ENCODE measurements at places on chromosomes 6 and 20.

DNA sequence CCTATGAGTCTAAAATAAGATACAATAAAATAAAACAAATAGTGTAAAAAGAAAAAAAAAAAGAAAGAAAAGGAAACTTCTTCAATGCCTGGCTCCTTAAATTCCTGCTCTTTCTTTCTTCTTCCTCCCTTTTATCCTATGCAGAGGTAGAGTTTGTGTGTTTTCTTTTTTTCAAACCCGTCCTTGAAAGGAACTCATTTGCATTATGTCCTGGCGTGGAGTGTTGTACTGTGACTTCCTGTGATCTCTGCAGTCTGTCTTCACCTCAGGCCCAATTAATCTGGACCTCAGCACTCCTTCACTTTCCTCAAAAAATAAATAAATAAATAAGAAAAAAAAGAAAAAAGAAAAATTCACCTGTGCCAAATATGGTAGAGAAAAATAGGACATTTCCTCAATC, 541.9 kb upstream of the SPTLC3 start:
- no peak for DNase-seq

- DNase-seq: no peak
Observed at GRCh38 chr20:3710011-3710466, 2.4 kb downstream of the SIGLEC1 start.

DNA sequence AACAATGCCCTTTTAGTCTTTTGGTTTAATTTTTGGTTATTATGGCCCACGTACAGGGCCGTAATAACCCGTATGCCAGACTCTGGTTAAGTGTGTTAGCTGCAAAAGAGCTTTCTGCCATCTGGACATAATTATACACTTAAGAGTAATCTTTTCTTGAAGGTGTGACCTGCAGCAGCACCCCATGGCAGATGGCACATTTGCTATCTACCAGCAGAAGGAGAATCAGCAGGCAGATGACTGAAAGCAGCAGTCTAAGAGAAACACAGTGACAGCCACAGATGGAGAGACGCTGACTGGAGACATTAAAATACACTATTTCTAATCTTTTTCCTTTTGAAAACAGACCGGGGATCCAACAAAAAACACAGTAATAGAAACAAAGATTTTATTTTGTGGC, 18.7 kb downstream of the ASF1A start:
- DNase-seq: no peak

DNA sequence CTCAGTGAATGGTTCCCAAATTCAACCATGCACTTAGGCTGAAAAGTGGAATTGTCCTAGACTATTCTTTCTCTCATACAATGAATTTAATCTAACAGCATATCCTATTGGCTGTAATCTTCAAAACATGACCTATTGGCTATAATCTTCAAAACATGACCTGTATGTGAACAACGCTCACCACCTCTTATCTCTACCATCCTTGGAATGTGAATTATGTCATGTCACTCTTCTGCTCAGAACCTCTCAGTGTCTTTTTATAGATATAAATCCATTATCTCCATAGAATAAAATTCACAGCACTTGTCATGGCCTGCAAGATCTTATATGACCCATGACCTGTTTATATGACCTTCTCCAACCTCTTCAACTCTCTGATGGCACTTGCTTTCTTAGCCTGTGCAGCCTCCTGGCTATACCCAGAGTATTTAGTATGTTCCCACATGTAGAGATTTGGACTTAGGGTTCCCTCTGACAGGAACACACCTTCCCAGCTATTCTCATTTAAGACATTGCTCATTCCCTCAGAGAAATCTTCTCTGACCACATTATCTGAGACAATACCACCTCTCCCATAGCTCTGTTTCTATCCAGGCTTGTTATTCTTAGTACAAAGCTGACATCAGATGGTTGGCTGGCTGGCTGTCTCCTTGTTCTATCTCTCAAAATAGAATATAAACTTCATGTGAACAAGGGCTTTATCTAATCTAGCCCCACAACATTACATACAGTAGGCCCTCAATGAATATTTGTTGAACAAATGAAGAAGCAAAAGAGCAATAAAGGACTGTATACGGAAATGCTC, 275.0 kb upstream of the PREP start:
- DNase-seq: no peak

DNA sequence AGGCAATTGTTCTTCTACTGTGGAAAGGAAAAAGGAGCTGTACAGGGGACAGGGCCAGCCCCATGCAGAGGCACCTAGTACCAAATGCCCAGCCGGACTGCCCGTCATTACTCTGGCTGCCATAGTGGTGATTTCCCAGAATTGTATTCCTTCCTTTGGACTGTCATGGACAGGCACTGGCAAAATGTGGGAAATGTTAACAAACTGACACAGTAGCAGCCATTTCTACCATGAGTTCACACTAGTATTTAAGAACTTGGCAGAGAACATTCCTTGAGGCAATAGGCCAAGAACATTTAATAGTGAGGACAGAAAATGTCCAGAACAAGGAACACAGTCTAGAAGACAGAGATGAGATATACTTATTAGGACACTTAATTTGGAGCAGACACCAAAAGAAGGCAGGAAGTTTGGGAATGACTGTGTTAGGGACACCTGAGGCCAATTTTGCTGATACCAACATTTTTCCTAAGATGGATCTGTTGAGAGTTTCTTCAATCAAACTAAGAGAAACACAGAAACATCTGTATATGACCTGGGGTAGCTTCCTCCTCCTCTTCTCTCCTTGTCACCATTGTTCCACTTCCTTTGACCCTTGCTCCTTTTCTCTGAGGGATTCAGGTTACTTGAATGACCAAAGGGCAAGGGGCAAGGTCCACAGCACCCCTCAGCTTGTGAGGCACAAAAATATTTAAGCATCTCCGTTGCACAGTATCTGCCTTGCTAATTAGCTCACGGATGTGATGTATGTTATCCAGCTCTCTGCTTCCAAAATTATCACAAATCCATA, 14.9 kb downstream of the ADTRP start:
- no peak for DNase-seq

- DNase-seq: no peak
Observed at GRCh38 chr6:69555088-69555638, 241.6 kb downstream of the LMBRD1 start.

DNA sequence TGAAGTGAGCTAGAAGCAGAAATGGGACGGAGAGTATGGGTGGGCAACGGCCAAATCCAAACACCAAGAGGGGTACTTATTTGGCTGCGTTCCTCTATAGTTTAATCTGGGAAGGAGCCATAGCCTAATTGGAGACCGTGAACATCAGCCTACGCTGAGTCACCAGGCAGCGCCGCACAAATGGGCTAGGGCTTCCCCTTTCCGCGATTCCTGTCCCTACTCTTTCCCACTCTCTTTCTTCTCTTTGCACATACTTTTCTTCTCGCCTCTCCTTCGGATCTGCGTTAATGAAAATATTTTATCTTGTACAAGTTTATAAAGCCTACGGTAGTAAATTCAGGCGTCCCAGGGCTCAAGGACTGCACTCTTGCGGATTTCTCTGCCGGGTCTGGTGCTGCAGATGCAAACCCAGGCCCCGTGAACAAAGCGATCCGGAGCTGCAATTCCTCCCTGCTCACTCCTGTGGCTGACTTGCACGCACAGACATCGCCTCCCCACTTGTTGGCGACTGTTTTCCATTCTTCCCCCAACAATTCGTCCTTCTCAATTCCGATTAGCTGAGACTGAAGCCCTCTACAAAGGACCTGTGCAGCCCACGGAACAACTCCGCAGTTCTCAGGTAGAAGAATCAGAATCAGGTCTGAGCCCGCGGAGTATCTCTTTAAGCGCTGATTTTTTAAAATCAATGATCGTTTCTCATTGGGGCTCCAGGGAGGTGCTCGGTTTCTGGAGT, 4.2 kb upstream of the TBX18 start:
- DNase-seq: no peak

GRCh38 chr6:105545947-105546731, 143.3 kb upstream of the PREP start:
- DNase-seq: no peak

DNA sequence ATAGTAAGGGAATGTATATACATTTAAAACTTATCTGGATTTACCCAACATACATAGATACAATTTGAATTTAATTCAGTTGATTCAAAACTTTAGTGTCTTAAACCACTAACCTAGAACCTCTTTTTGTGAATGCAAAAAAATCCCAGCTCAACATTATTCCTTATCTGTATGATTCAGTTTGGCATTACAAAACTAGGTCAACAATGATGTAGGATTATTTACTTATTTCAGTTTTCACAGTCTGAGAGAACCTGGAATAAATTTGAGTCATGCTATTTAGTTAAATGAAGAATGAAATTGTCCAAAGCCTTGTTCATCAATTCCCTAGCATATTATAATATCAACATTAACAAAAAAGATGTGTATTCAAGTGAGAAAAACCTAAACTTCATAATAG, 7.4 kb upstream of the PLCB1 start:
- DNase-seq: no peak

DNA sequence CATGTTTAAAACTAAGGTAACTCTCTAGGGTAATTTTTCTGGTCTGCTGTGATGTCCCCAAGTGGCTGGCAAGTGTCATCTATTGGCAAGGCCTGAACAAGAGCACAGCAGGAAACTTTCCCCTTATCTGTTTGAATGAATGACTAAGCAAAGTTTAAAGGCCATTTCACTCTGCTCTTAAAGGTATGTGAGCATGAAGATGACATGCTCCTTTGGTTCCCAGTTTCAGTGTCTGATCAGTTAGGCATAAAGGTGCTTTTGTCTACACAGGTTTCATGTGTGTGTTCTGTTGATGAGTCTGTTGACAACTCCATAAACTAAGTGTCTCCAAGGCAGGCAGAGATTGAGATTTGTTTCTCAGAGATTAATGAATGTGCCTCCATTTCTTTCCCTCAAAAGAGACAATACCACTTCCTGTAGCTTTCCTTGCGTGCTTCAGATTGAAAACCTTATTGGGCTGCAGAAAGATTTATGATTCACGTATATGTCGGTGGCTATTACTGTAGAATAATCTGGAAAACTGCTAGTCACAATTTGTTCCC, 83.9 kb downstream of the MAP3K7 start:
- DNase-seq: no peak

GRCh38 chr6:41748542-41748941, 1.3 kb upstream of the PGC start:
- DNase-seq: no peak

DNA sequence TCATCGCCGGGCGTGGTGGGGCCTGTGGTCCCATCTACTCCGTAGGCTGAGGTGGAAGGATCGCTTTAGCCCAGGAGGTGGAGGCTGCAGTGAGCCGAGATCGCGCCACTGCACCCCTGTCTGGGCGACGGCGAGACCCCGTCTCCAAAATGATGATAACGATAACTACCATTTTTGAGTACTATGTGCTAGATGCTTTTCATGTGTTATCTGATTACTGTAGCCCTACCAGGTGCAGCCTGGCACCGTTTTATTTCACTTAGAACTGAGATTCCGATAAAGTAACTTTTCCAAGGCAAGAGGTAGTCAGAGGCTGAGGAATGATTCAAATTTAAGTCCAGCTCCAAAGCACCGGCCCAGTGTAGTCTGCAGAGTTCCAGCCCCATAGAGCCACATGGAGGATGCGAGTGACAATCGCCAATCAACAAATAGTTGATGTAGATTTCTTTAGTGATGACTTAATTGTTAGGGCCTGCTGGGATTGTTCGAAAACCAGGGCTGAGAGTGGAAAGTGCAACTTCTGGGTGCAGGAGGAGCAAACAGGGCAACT, 727 bp downstream of the ERMARD start:
- DNase-seq: no peak

DNA sequence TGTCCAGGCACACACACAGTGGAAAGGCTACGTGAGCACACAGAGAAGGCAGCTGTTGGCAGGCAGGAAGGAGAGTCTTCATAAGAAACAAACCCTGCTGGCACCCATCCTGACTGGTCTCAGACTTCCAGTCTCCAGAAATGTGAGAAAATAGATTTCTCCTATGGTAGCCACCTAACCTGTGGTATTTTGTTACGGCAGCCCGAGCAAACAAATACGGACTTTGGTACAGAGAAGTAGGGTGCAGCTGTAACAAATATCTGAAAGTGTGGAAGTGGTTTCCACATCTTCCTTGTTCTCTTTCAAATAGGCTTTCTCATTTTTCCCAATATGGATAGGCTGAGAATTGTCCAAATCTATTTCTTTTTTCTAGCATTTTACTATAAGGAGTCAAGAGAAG, 94.6 kb downstream of the ADGB start:
- DNase-seq: no peak

Data from activated CD4-positive, CD25-positive, alpha-beta regulatory T cell (primary cell).